NCI-H1694 (cell line): ENCODE measurements at places on chromosomes 6 and 20.

GRCh38 chr20:51884561-51884960, 82.2 kb upstream of the SALL4 start:
- no peak for DNase-seq

- DNase-seq: no peak
Observed at GRCh38 chr6:112251171-112251875, 3.0 kb downstream of the LAMA4 start.

- peak; percentile 80 for DNase-seq
Observed at GRCh38 chr20:12989586-12990115, 19.1 kb upstream of the SPTLC3 start.

DNA sequence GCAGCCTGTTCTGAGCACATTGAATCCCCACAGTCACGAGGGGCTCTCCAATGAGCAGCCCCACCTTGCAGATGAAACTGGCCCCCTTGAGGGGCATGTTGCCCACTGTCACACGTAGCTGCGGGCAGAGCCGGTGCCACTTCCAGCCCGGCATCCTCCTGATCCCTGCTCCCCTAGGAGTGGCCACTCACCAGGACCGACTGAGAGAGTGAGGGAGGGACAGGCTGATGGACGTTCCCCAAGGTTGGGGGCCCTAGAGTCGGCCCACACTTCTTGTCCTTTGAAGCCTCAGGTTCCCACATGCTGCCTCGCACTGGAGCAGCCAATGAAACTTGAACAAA, 10.5 kb downstream of the ENTPD6 start:
- no peak for DNase-seq

DNA sequence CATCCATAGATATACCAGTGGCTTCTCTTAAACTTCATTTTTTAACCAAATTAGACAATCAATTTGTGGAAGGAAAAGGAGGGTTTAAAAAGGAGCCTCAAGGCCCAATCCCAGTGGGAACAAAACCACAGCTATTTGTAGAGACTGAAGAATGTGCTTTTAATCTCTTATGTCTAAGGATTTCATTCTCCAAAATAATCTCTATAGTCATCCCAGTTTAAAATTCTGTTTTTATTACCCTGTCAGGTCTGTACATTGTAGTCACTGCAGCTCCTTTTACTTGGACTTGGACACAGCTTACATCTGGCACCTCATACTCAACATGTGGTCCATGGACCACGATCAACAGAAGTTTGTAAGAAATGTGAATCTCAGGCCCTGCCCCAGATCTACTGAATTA, 152.1 kb upstream of the STMND1 start:
- no peak for DNase-seq

DNA sequence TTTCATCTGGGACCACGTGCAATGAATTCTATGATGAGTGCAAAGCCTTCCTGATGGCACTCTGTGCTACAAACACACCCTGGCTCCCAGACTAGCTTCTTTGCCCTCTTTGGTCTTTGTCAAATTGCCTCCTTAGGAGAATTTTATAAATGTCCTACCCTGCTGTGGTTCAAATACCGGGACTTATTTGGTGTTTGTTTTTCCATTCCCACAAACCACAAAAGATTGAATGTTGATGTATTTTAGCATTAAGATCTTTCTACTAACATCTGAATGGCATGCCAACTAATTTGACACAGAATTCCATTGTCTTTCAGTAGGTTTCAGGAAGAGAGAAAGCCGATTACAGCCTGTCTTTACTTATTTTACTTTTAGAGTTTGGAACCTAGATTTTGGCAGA, 424.2 kb upstream of the SLC35B3 start:
- no peak for DNase-seq

DNA sequence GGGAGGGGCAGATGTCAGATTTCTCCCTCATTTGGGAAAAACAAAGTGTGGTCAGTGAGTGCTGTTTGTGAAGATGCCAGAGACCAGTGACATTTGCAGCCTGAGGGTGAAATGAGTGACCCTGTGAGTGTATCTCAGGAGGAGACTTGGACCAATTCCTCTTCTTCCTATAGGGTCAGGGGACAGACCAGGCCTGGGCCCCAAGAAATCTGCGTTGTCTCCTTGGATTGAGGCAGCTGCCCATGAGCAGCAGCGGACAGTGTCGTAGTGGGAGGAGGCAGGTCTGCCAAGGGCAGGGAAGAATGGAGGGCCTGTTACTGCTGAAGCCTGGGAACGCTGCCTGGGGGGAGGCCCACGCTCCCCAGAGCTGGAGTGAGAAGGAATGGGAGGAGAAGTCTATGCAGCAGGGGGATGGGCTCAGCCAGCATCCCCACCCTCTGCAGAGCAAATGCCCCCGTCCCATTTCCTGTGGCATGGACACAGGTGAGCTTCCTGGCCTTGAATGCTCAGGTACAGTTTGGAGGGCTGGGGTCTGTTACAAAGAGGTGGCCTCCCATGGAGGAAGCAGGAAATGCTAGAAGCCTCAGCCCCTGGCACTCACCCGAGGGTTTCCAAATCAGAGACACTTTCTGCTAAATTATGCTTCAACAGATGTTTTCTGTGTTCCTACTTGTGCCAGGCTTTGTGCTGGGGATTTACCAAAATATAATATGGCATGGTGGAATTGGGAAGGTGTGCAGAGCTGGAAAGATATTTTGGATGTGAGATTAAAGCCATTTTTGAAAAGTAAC, 29.8 kb downstream of the DAAM2 start:
- DNase-seq: no peak

- no peak for DNase-seq
Observed at GRCh38 chr6:56693246-56693607, 50.5 kb upstream of the DST start.

DNA sequence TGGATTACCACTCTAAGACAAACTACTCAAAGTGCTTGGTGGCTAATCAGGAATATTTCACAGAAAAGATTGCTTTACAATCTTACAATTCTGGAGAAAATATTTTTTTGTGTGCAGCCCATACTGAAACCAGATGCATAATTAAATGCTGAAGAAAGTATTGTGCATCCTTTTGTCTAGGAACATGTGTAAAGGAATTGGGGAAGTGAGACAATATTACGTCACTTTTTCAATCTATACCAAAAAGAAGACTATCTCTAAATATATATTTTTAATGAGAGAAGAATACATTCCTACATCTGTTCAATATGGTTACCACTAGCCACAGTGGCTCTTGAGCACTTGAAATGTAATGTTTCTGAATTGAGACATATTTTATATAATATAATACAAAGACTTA, 992.5 kb upstream of the ADGRB3 start:
- DNase-seq: no peak

DNA sequence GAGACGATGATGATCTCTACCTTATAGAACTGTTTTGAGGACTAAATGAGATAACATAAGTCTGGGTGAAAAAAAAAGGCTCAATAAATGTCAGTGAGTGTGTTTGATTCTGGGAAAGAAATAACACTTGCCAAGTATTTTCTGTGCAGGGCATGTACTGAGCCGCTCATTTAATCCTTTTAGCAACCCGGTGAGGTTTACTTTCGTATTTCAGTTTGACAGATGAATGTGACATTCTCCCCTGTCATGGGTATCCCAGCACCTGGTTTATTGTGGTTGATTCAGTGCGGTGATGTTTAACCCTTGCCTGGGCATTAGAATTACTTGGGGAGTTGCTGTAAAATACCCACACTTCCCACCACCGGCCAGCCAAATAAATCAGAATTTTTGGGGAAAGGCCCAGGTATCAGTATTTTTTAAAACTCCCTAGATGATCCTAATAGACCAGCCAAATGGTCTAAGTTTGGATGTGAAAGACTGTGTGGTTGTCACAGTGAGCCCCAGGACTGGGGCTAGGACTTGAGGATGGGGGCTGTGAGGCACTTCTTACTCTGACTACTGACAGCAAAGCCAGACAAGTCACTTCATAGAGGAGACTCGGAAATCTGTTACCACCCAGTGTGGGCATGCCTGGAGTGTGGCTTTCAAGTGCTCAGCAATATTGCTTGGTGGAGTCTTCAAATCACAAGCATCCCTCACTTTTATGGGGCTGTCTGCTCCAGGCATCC, 100.2 kb upstream of the KCNG1 start:
- no peak for DNase-seq

- no peak for DNase-seq
Observed at GRCh38 chr6:149436647-149437046, 36.6 kb downstream of the SUMO4 start.

- DNase-seq: no peak
Observed at GRCh38 chr20:44598423-44599305, 16.3 kb downstream of the PKIG start.

DNA sequence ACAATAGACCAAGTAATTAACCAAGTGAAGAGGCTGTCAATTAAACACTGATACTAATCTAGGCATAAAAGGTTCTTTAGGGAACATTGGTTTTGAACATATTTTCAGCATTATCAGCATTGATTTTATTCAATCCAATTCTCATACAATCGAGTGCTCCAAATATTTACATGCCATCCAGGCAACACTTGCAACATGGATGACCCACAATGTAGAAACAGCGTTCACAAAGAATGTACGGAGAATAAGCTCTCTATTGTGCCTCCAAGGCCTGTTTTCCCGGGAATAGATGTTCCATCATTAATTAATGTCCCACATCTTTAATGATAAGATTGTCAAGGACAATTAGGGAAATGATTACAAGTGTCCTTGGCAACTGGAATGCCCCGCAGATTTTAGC, 117.4 kb downstream of the RFX6 start:
- no peak for DNase-seq

DNA sequence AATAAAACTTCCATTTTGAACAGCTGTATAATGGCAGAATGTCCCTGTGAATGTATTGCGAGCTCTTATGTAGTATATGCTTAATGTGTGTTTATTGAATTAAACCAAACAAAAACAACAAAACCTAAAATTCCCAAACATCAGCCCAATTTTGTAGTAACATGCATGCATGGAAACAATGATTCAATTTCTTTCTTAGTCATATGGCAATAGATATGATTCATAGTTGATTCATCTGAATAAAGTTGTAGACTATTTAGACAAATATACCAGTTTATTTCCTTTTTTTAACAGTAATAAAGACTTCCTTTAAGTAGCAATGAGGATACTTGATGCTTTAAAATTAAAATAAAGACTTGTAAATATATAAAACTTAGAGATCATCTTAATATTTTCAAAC, 670.6 kb downstream of the CD109 start:
- no peak for DNase-seq

GRCh38 chr20:47999166-47999565, 213.9 kb upstream of the SULF2 start:
- no peak for DNase-seq

- DNase-seq: peak; percentile 74
Observed at GRCh38 chr6:150016324-150017185, 8.8 kb downstream of the RAET1L start.
